Airway epithelial cell (primary cell): ENCODE measurements at places on chromosomes 5 and 9. TPM values are rescaled to one million over a fixed set of nuclear protein-coding genes. Genes with fewer than 3 reads are reported as not detected.

Gene SPDL1
- total RNA-seq = 22.6 and 75.3 TPM in 2 replicates

Gene WDR31
- total RNA-seq = 0.33 and 1.7 TPM in 2 replicates

Gene EIF4EBP3
- total RNA-seq = 6.0 and 6.3 TPM in 2 replicates

Gene TLR4
- 0.05 TPM in 1 of 2 replicates, not detected in the other for total RNA-seq

Gene GAPT
- total RNA-seq = not detected in 2 replicates

Gene DBH
- not detected in 2 replicates for total RNA-seq

Gene SH2D3C
- 0.21 TPM in 1 of 2 replicates, not detected in the other for total RNA-seq

Gene ECM2
- 0.21 TPM in 1 of 2 replicates, not detected in the other for total RNA-seq

Gene OLFML2A
- 37.5 and 44.0 TPM in 2 replicates for total RNA-seq

Gene SLC4A9
- not detected in 2 replicates for total RNA-seq

Gene SHISAL2B
- total RNA-seq = not detected in 2 replicates

Gene TSSK1B
- 0.14 and 0.37 TPM in 2 replicates for total RNA-seq

Gene IL5
- not detected in 2 replicates for total RNA-seq

Gene EPB41L4B
- 17.4 and 19.0 TPM in 2 replicates for total RNA-seq

Gene PCDHB15
- total RNA-seq = 0.07 and 0.28 TPM in 2 replicates

Gene PRKACG
- total RNA-seq = not detected in 2 replicates

Gene ACOT12
- not detected in 2 replicates for total RNA-seq

Gene PCDHA10
- not detected in 2 replicates for total RNA-seq

Gene RAD23B
- total RNA-seq = 69.0 and 89.2 TPM in 2 replicates

Gene IER5L
- 39.1 and 52.2 TPM in 2 replicates for total RNA-seq

Gene MTREX
- 82.4 and 112 TPM in 2 replicates for total RNA-seq

Gene C9orf153
- not detected in 2 replicates for total RNA-seq

Gene SPINK6
- total RNA-seq = 5.9 and 10.8 TPM in 2 replicates

Gene ARID3C
- total RNA-seq = not detected in 2 replicates

Gene TMEM232
- 0.19 and 0.28 TPM in 2 replicates for total RNA-seq

Gene FRMD3
- 0.33 and 0.56 TPM in 2 replicates for total RNA-seq

Gene TLN1
- 102 and 136 TPM in 2 replicates for total RNA-seq

Gene CNTNAP3B
- total RNA-seq = 2.3 and 3.7 TPM in 2 replicates

Gene ABO
- 0.42 and 0.71 TPM in 2 replicates for total RNA-seq

Gene SLC36A3
- total RNA-seq = not detected in 2 replicates

Gene EGFLAM
- 2.5 TPM in 1 of 2 replicates, not detected in the other for total RNA-seq

Gene MOB3B
- 5.3 and 6.0 TPM in 2 replicates for total RNA-seq

Gene HMCN2
- total RNA-seq = 0.05 TPM in 1 of 2 replicates, not detected in the other

Gene PHYHD1
- 6.3 and 9.1 TPM in 2 replicates for total RNA-seq

Gene SEC61B
- 129 and 178 TPM in 2 replicates for total RNA-seq

Gene COL5A1
- 16.2 and 21.2 TPM in 2 replicates for total RNA-seq

Gene QRFP
- not detected in 2 replicates for total RNA-seq
